ENCODE measurements at places on chromosomes 7 and 10. TPM values are rescaled to one million over a fixed set of nuclear protein-coding genes. Genes with fewer than 3 reads are reported as not detected.

BRAT1 gene
- total RNA-seq, result 30.9 TPM

MYL7 gene
- total RNA-seq, result not detected

OR9A2 gene
- total RNA-seq, result not detected

INMT gene
- total RNA-seq, result not detected

GPER1 gene
- total RNA-seq, result 0.16 TPM

GIGYF1 gene
- 36.9 TPM for total RNA-seq

GRID1 gene
- not detected for total RNA-seq

DNA sequence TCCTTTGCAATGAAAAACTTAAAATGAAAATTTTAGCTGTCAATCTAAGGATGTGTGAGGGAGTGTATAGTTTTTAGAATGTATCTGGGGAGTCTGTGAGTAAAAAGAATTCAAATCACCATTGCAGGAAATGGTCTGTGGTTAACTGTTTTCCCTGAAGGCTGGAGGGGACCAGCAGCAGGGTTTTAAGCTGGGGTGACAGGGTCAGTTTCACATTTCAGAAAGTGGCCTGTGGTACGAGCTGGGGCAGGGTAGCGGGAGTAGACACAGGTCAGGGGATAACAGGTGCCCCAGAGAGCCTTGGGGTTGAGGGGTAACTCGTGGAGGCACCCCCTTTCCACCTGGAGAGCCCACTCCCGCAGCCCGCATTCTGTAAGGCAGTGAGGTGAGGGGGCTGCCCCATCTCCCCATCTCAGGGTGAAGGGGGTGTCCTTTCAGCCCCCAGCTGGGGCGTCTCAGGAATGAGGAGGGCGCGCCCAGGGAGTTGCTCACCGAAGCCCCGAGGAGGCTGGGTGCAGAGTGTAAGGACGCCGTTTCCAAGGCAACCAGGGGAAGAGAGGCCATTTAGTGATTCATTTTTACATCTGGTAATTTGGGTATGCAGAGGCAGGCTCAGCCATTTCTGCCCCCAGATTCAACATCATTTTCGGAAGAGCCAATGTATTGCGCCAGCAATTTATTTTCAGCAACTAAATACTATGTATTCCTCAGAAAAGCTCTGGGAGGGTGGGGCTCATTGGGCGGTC is 168.9 kb downstream of the SLIT1 start:
- DNase-seq, result peak; percentile 88
- H3K36me3 ChIP-seq, result no peaks in the 10 kb centered on the region
- H3K4me3 ChIP-seq, result peak overlapping the region; percentile 59
- H3K4me1 ChIP-seq, result peaks cover 11% of the 10 kb centered on the region

DNA sequence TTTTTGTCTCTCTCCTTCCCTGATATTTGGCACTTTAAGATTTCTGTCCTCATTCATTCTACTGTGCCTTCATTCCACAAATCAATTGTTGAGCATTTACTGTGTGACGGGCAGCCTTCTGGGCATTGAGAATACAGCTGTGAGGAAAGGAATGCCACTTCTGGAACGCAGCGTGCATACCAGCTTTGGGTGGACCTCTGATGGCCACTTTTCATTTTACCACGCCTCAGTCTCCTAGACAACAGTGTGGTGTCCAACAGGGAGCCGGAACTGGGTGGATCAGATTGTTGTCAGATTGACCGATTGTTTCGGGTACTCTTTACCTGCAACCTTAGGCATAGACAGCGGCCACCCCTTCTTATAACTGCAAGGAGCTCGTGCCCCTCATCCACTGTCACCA is 222.7 kb upstream of the DPP6 start:
- H3K4me1 ChIP-seq, result no peaks in the 10 kb centered on the region
- DNase-seq, result no peak
- no peak overlapping the region for H3K4me3 ChIP-seq
- H3K27ac ChIP-seq, result no peak overlapping the region
- H3K36me3 ChIP-seq, result no peaks in the 10 kb centered on the region

- no peaks in the 10 kb centered on the region for H3K36me3 ChIP-seq
- DNase-seq, result no peak
- peaks cover 3% of the 10 kb centered on the region for H3K27me3 ChIP-seq
- no peaks in the 10 kb centered on the region for H3K4me1 ChIP-seq
- H3K27ac ChIP-seq, result no peak overlapping the region
- H3K4me3 ChIP-seq, result no peak overlapping the region
Measured at GRCh38 chr10:59635502-59636290, 74.0 kb downstream of the SLC16A9 start.

- no peak overlapping the region for H3K27ac ChIP-seq
- no peaks in the 10 kb centered on the region for H3K27me3 ChIP-seq
- no peak overlapping the region for H3K4me3 ChIP-seq
- DNase-seq, result no peak
- no peaks in the 10 kb centered on the region for H3K4me1 ChIP-seq
Measured at GRCh38 chr7:36182854-36183604, 30.0 kb downstream of the EEPD1 start.

- H3K36me3 ChIP-seq, result peaks cover 2% of the 10 kb centered on the region
- H3K27me3 ChIP-seq, result peaks cover 71% of the 10 kb centered on the region
- peaks cover 9% of the 10 kb centered on the region for H3K4me1 ChIP-seq
- H3K4me3 ChIP-seq, result no peak overlapping the region
- DNase-seq, result no peak
- H3K27ac ChIP-seq, result no peak overlapping the region
Measured at GRCh38 chr7:27091105-27091504, 4.7 kb downstream of the HOXA1 start.

- no peak for DNase-seq
- H3K27me3 ChIP-seq, result peaks cover 6% of the 10 kb centered on the region
- H3K4me1 ChIP-seq, result no peaks in the 10 kb centered on the region
Measured at GRCh38 chr10:58967551-58968388, 208.7 kb upstream of the PHYHIPL start.

DNA sequence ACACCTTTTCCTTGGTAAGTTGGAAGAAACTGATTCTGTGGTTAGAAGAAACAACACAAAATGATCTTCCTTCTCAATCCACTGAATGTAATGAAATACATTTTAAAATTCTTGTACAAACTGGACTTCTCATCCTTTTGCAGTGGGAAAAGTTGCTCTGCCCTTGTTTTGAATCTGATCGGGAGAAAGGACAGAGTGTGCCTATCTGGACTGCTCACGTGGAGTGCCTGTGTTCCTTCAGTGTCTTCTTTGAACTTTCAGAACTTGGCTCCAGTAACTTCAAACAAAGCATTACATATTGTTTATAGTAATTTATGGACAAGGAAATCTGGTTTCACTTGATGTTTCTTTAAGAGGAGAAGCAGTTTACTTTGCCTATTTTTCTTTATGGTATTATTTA is 17.1 kb downstream of the SLC26A3 start:
- H3K36me3 ChIP-seq, result no peaks in the 10 kb centered on the region
- no peak overlapping the region for H3K4me3 ChIP-seq
- H3K27me3 ChIP-seq, result no peaks in the 10 kb centered on the region
- no peak for DNase-seq

DNA sequence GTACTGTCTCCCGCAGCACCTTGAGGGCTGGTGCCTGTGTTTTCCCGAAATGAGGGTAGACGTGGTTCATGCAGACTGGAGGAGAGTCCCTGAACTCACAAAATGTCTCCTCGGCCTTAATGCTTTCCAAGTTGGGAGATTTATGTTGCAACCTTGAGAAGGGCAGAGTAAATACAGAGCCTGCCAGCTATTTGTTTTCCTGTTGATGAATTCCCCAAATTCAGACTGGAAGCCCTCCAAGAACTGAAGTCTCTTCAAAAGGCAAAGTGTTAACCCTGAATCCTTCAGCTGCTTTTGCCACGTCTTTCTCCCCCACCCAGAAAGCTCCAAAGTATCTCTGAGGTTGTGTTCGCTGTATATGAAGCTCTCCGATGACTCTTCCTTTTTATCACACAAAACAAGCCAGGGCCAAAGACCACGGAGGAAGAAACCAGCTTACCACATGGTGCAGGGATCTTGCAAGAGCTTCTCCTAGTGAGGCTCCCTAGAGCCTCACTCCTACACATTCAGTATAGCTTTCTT is 254.7 kb upstream of the NFE2L3 start:
- peaks cover 8% of the 10 kb centered on the region for H3K27me3 ChIP-seq
- peaks cover 27% of the 10 kb centered on the region for H3K4me1 ChIP-seq
- no peak for DNase-seq
- H3K4me3 ChIP-seq, result no peak overlapping the region
- H3K36me3 ChIP-seq, result no peaks in the 10 kb centered on the region

GRCh38 chr10:15859906-15860691 is at the start of gene MINDY3:
Gene MINDY3, minus strand, starts transcription at chr10:15860507. Its CDS starts 208 bp downstream, at chr10:15860299.
- peak; percentile 89 for DNase-seq
- peak within 1 kb of the TSS; percentile 90 for H3K4me3 ChIP-seq
- peaks cover 27% of the 10 kb centered on the region for H3K4me1 ChIP-seq
- H3K36me3 ChIP-seq, result peaks cover 8% of the 10 kb centered on the region
- H3K27ac ChIP-seq, result peak within 1 kb of the TSS; percentile 93
- peaks cover 7% of the 10 kb centered on the region for H3K27me3 ChIP-seq

DNA sequence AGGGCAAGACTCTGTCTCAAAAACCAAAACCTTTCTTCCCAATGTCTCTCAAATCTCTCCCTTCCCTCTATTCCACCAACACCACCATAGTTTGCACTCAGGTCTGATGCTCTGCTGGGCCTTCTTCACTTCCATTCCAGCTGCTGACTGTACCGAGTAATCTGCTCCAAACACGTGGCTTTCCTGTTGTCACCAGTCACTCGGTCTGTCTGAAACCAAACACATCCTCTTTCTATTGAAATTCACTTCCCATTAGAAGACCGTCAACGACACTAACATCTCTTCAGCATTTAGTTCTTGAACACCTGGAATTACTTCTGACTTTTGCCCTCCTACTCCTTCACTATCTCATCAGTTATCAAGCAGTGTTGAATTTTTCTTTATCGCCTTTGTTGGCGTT is 4.7 kb upstream of the NRF1 start:
- DNase-seq, result no peak
- H3K27ac ChIP-seq, result peak overlapping the region; percentile 74
- H3K27me3 ChIP-seq, result no peaks in the 10 kb centered on the region
- H3K4me1 ChIP-seq, result peaks cover 45% of the 10 kb centered on the region

GRCh38 chr10:122404576-122404975 is 30.1 kb downstream of the PLEKHA1 start:
- H3K4me1 ChIP-seq, result peaks cover 34% of the 10 kb centered on the region
- H3K4me3 ChIP-seq, result no peak overlapping the region
- H3K27me3 ChIP-seq, result no peaks in the 10 kb centered on the region

GRCh38 chr7:157056246-157056645 is 45.8 kb upstream of the MNX1 start:
- no peak overlapping the region for H3K27ac ChIP-seq
- no peak overlapping the region for H3K4me3 ChIP-seq
- no peaks in the 10 kb centered on the region for H3K36me3 ChIP-seq

DNA sequence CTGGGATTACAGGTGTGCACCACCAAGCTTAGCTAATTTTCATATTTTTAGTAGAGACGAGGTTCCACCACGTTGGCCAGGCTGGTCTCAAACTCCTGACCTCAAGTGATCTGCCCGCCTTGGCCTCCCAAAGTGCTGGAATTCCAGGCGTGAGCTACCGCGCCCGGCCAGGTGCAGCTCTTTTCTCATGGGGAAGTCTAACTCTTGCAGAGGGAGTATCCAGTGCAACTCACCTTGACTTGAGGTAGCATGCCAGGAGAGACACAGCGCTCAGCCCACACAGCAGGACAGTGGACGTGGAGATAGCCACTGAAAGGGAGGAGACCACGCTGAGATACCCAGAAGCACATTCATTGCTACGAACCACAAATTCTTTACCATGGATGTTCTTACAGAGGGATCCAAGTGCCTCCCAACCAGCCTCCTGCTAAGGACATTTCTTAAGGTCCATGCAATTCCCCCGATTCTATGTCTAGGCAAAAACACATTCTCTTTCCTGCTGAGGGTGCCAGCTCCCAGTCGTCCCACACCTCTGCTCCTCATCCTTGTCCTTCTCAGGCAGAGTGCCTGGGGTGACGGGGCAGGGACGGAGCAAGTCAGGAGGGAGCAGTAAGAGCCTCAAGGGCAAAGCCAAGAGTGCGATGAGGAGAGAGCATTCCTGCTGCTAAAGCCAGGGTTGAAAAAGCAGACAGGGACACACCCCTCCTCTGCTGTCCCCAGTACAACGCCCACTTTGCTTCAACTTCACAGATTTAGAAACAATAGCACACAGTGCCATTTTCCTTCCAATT is 21.0 kb downstream of the IL15RA start:
- no peak overlapping the region for H3K27ac ChIP-seq
- no peaks in the 10 kb centered on the region for H3K4me1 ChIP-seq
- H3K36me3 ChIP-seq, result peaks cover 31% of the 10 kb centered on the region
- DNase-seq, result no peak
- H3K4me3 ChIP-seq, result no peak overlapping the region

DNA sequence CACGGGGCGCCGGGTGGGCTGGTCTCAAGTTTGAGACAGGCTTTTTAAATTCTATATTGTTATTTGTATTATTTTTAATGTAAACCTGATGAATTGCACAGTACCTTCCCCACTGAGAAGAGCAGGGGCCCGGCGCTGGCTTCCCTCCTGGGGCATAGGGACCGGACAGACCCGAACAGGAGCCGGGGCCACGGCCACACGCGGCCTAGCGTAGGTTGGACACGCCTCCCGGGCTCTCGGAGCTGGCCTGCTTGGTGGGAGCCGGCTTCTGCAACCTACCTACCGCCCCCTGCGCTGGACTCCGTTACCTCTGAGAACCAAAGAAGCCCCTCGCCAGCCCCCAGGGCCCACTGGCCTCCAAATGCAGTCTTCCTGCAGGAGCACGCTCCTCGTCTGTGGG is 19.8 kb upstream of the LANCL2 start:
- peaks cover 5% of the 10 kb centered on the region for H3K4me1 ChIP-seq
- H3K27me3 ChIP-seq, result peaks cover 13% of the 10 kb centered on the region
- no peak for DNase-seq
- no peak overlapping the region for H3K27ac ChIP-seq

DNA sequence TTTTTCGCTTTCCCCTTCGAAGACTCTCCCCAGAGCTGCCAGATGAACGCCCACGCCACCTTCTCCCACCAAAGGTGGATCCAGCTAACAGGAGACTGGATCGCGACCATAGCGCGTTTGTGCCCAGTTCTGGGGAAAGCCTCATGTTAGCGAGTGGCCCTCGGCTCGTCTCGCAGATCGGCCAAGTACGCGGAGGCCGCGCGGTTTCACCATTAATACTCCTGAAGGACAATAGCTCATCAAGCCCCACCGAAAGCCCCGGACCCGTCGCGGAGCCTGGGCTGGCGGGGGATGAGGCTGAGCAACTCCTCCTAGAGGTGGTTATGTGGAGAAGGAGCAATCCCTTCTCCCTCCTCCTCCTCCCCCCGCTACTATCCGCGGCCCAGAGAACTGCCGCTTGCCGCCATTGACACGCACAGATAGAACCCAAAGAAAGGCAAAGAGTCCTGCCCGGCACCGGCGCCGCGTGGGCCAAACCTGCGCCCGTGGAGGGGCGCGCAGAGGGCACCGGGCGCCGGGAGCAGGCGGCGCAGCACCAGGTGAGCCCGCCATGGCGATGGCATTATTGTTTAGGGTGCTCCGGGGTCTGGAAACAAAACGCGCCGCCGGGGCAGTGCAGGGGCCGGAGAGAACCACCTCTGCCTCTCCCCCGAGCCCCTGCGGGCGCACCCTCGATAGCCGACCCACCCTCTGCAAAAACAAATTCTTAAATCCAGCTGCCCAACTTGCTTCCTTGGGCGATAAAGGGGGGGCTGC is at the start of gene MACROH2A2:
TSS of gene MACROH2A2 (plus strand) at position 385 of the 756 bp plus-strand sequence. CDS start 22,813 bp downstream, outside the sequence.
- H3K27ac ChIP-seq, result no peak within 1 kb of the TSS
- H3K36me3 ChIP-seq, result no peaks in the 10 kb centered on the region
- peak; percentile 27 for DNase-seq
- H3K27me3 ChIP-seq, result peaks cover 44% of the 10 kb centered on the region
- peak within 1 kb of the TSS; percentile 78 for H3K4me3 ChIP-seq
- H3K4me1 ChIP-seq, result peaks cover 7% of the 10 kb centered on the region

GRCh38 chr10:71136036-71136721 is 76.2 kb upstream of the UNC5B start:
- no peaks in the 10 kb centered on the region for H3K36me3 ChIP-seq
- peaks cover 2% of the 10 kb centered on the region for H3K27me3 ChIP-seq
- DNase-seq, result no peak
- H3K27ac ChIP-seq, result no peak overlapping the region
- no peak overlapping the region for H3K4me3 ChIP-seq

Data from activated CD8-positive, alpha-beta T cell treated with anti-CD3 and anti-CD28 coated beads for 36 hours (primary cell).